Activated CD4-positive, alpha-beta T cell treated with anti-CD3 and anti-CD28 coated beads for 36 hours (primary cell): ENCODE measurements at places on chromosomes 5 and 9. TPM values are rescaled to one million over a fixed set of nuclear protein-coding genes. Genes with fewer than 3 reads are reported as not detected.

The PAEP gene
- total RNA-seq: not detected

The PSD2 gene
- not detected for total RNA-seq

The GTF3C5 gene
- 84.5 TPM for total RNA-seq

The ANKRD18A gene
- total RNA-seq: 7.5 TPM

The TMC1 gene
- total RNA-seq: not detected

The IL4 gene
- 0.77 TPM for total RNA-seq

The INSL6 gene
- total RNA-seq: not detected

The C7 gene
- total RNA-seq: not detected

The DMRT3 gene
- not detected for total RNA-seq

The LMNB1 gene
- 209 TPM for total RNA-seq

The PDZD2 gene
- total RNA-seq: 0.14 TPM

The SPATA31D4 gene
- not detected for total RNA-seq

The POU5F2 gene
- total RNA-seq: 0.43 TPM

The INSL4 gene
- not detected for total RNA-seq

The KLHL3 gene
- total RNA-seq: 6.8 TPM

The CCL28 gene
- total RNA-seq: 13.9 TPM

The CDKN2A gene
- 1.6 TPM for total RNA-seq

The DAP gene
- 44.0 TPM for total RNA-seq

The RFESD gene
- total RNA-seq: 4.1 TPM

The KCNMB1 gene
- not detected for total RNA-seq

The PCDHGA12 gene
- total RNA-seq: 0.09 TPM

The CTNND2 gene
- not detected for total RNA-seq

The GFI1B gene
- total RNA-seq: not detected

The CENPH gene
- 98.3 TPM for total RNA-seq

The C9orf50 gene
- total RNA-seq: not detected

The ISL1 gene
- not detected for total RNA-seq

The OR13C2 gene
- not detected for total RNA-seq

The GABRG2 gene
- not detected for total RNA-seq

The SFXN1 gene
- total RNA-seq: 433 TPM

The SLC25A2 gene
- total RNA-seq: 0.30 TPM

The ZNF79 gene
- 6.9 TPM for total RNA-seq

The ANGPTL2 gene
- not detected for total RNA-seq

The ANKRD18B gene
- total RNA-seq: 1.5 TPM

The FLT4 gene
- 0.75 TPM for total RNA-seq

The BRIX1 gene
- 104 TPM for total RNA-seq

The CCIN gene
- total RNA-seq: not detected

The CYLC2 gene
- total RNA-seq: not detected

The BTNL3 gene
- not detected for total RNA-seq

The IL33 gene
- not detected for total RNA-seq
